ENCODE measurements at places on chromosomes 2 and 18. TPM values are rescaled to one million over a fixed set of nuclear protein-coding genes. Genes with fewer than 3 reads are reported as not detected.

DNA sequence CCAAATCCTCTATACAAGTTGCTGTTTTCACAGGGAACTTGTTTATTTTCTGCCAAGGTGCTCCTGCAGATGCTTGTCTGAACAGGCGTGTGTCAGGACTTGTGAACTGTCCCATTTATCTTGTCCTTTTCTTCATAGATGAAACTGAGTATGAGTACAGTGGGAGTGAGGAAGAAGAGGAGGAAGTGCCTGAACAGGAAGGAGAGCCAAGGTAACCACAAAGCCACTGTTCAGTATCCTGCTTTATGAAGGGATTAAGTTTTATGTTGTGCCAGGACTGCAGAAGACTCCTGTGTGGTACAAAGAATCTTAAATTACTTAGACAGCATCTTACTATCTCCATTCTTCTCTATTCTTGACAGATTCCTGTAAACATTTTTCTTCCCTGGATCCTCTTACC, 145.0 kb downstream of the MAP4K4 start:
- no peak for DNase-seq

DNA sequence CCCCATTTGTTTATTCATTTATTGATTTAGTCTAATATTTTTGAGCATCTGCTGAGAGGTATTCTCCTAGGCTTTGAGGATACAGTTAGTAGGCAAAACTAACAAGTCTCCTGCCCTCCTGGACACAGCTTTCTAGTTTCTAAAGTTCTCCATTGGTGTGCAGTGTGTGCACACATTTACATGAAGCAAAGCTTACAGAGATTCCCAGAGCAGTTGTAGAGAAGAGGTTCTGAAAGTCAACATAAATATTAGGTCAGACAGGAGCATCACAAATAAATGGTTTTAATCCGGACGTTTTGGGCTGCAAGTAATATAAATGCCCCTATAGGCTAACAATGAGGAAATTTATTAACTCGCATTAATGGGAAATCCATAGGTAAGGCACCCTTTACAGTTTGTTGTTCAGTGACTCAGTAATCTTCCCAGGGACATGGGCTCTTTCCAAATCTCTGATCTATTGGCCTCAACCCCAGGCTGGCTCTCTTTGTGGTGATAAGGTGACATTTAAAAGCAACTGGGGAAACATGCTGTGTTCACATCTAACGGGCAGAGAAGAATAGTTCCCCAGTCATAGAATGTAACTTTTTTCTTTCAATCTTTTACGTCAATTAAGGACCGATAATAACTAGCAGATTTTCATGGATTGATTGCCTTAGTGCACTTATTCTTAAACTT, 407.2 kb downstream of the PTPRM start:
- no peak for DNase-seq

DNA sequence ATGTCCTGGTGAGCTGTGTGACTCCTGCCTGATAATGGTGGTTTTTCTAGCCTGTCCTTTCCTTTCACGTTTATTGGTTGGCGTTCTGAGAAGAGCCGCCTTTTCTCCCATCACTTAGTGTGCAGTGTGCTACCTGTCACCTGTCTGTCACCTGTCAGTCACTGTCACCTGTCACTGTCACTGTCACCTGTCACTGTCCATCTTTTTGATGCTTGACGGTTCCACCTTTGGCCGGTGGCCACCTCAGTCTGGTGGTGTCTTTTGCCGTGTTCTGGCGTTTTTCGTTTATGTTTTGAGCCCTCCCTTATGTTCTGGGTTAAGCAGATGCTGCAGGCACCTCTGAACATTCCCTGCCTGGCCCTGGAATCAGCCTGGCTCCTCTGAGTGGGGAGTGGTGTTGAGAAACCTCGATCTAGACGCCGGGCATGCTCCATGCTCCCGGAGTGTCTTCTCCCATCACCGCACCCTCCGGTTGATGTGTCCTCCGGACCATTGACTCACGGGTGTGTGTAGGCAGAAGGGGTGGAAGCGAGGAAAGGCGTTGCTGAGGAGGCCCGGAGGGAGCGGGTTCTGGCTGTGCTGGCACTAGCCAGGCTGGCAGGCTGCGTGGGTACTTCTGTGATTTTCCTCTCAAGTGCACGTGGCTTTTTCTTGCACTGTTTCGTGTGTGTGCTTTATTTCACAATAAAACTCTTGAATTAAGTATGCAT, 20.7 kb downstream of the DTYMK start:
- DNase-seq = no peak

DNA sequence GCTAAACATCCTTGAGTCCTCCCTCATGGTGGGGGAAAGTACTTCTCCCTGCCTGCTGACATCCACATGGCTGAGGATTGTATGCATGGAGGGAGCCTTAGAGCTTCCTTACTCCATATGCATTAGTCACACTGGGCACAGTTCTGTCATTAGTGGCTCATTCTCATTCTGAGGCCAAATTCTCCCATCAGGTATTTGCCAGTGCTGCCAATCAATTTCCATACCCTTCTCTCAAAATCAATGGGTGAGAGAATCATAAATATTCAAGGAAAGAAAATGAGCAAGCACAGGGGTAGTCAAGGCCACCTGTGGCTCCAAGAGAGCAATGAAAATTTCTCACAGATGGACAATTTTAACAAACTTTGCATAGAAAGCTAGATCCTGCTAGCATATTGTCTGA, 422.6 kb upstream of the SETBP1 start:
- DNase-seq = no peak

DNA sequence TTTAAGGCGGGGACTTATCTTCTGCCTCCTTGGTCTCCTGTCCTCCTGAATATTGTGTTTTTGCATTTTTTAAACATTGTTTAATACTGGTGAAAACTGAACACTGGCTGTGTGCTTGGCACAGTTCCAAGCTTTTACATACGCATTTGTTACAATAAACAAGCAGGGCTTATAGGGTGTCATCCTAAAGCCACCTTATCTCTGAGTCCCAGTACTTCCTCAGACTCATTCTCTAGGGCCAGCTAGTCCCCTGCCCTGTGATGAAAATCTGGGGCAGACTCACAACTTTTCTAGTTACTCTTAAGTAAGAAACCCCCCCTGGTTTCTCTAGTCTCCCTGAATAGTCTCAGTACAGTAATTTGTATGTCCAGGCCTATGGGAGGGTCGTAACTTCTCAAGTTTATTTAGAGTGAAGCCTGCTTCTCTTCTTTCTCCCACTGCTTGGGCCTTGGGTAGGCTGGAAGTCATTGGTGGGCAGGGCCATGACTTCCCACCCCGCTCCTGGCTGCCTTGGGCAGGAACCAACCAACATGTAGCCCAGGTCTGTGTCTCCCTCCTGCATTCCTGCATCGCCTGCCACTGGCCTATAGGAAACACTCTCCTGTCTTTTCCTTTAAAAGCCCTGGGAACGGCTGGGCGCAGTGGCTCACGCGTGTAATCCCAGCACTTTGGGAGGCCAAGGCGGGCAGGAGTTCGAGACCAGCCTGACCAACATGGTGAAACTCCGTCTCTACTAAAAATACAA, 7.7 kb upstream of the KCNE4 start:
- DNase-seq = no peak

- DNase-seq = no peak
Measured at GRCh38 chr2:69779258-69780001, 37.5 kb downstream of the ANXA4 start.

DNA sequence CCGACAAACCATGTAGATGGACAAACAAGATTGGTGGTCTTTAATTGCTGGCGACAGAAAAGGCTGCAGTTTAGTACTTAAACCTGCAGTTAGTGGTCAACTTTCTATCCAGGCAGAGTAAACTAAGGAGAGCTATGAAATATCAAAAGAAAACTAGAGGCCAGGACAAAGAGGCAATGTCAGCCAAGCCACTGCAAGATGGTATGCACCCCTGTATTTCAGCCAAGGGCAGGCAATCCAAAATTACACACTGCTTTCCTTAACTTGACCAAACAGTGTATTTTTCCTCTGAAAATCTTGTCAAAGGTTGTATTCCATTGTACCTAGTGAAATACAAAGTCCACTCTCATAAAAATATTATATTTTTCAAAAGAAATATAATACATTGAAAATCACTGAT, 9.3 kb downstream of the NIFK start:
- DNase-seq = no peak

DNA sequence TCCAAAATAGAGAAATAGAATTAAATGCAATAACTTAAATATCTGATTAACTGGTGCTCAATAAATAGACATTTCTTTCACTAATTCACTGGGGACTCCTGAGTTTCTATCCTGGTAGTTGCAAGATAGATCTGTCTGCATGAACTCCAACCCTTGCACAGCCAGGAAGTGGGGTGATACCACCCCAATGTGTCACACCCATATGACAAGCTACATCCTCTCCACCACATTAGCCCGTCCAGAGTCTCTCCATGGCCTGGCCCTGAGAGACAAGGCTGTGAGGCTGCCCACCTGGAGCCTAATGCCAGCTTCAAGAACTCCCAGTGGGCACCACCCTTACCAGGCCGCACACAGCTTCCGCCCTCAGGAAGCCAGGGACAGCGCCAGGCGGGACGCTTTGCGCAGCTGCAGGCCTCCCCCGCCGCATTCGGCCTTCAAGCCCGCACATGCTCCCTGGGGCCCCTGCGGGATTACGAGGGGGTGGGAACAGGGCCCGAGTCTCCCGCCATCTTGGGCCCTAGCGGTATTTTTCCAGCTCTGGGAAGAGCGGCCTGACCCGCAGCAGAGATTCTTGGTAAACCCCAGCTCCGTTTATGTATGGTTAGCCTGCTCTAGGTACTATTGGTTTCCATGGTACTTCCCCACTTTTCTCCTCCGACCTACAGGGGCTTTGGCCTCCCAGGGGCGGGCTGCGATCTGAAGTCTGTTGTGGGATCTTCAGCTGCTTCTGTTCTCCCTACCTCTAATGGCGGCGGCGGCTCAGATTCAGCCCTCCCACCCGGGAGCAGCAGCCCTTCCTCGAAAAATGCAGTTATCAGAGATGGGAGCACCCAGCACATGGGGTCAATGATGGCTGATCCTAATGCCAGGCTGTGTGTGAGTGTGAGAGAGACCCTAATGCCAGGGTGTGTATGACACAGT, at the start of gene TDRD15:
TSS of gene TDRD15 (plus strand) at position 496 of the 921 bp plus-strand sequence. CDS start 13,500 bp downstream, outside the sequence.
- no peak for DNase-seq

The SCG2 gene
- not detected for total RNA-seq

The NT5DC4 gene
- not detected for total RNA-seq

GRCh38 chr2:113940891-113941290, 51.0 kb downstream of the ACTR3 start:
- no peak for DNase-seq

GRCh38 chr2:102335871-102336366, 19.7 kb upstream of the IL18R1 start:
- no peak for DNase-seq

GRCh38 chr2:181904022-181904632, 12.6 kb downstream of the ITPRID2 start:
- no peak for DNase-seq

The LINC00305 gene
- not detected for total RNA-seq

DNA sequence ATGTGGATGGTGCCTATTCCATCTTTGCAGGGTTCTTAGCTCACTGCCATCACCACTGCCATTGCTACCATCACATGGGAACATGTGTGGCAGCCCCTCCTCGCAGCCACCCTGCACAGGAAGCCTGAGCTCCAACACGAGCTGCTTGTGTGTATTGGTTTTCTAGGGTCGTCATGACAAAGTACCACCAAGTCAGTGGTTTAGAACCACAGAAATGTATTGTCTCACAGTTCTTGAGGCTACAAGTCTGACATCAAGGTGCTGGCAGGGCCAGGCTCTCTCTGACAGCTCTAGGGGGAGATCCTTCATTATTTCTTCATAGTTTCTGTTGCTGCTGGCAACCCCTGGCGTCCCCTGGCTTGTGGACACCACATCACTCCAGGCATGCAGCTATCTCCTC, 10.3 kb upstream of the IL1R2 start:
- no peak for DNase-seq

DNA sequence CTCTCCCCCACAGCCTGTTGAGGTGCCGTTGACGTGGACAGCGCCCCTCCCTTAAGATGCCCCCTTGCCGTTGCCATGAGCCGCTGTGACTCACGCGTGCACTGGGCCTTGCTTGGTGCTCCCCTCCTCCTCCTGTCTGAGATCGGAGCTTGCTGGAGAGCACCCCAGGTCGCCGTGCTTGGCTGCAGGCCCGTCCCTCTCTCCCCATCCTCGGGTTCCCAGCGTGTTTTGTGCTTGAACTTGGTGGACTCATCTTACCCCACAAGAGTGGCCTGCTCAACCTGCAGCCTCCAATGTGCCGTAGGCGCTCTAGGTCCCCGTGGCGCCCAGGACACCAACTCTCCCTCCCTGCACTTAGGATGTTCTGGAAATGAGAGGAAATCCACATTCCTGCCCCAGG, 39.9 kb downstream of the GBX2 start:
- DNase-seq = no peak

GRCh38 chr18:35502052-35502451, 4.3 kb upstream of the INO80C start:
- no peak for DNase-seq

The POTEJ gene
- total RNA-seq = not detected

The FAM124B gene
- total RNA-seq = 0.17 TPM

DNA sequence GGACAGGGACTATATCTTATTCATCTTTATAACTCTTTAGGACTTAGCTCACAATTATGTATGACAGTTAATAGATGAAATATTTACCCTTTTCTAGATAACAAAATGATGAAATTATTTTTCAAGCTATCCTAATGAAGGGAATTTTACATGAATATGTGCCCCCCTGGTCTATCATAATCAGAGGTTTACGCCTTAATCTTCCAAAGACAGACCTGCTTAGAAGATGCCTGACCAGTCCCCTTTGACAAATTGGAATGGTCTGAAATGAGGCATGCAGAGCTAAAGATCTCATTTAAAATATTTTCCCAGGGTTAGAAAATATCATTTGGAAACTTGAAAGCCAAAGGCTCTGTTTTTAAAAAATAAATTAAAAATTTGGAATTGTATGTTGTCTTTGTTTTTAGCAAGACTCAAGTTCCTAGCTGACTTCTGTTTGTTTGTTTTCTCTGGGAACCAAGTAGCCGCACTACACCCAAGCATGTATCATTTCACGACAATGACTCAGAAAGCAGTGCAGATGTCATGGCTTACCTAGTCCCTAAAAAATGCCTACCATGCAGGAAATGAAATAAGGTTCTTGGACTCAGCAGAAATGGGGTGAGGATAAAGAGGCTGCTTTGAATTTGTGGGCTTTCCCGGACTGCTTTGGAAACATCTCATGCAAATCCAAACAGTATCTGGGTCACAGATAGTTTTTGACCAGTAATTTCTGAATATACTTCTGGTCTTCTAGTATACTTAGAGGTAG, 162.1 kb downstream of the ZEB2 start:
- DNase-seq = no peak

DNA sequence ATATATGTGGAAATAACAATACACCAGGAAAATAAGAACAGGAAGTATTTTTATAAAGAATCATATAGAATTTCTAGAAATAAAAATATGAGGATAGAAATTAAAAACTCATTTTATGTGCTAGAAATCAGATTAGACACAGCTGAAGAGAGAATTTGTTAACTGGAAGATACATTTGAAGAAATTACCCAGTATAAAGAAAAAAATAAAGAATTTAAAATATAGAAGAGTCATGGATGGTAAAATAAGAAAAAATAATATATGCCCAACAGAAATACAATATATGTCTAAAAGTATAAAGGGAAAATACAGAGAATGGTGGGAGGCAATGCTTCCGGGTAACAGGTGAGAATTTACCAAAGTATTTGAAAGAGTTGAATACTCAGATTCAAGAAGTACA, 539.9 kb downstream of the NR4A2 start:
- no peak for DNase-seq

The CTNNA2 gene
- not detected for total RNA-seq

The PTCD3 gene
- total RNA-seq = 157 TPM

GRCh38 chr2:236871500-236872001, 214.1 kb upstream of the COPS8 start:
- DNase-seq = no peak

The CDKL4 gene
- total RNA-seq = 0.50 TPM

- no peak for DNase-seq
Measured at GRCh38 chr18:63238693-63239075, 80.9 kb downstream of the BCL2 start.

Data from activated naive CD8-positive, alpha-beta T cell treated with anti-CD3 and anti-CD28 coated beads, Interleukin-2, amount 10 ng/mL, durations not matched to agents 7 days and 5 days (primary cell).